ENCODE measurements at places on chromosomes 7 and 10. TPM values are rescaled to one million over a fixed set of nuclear protein-coding genes. Genes with fewer than 3 reads are reported as not detected.

LRIT2 gene
- polyA plus RNA-seq, result not detected

EFCAB10 gene
- polyA plus RNA-seq, result 2.2 TPM

OR2F1 gene
- 0.18 TPM for polyA plus RNA-seq

DEPP1 gene
- polyA plus RNA-seq, result 9.8 TPM

BICC1 gene
- polyA plus RNA-seq, result 70.8 TPM

AZGP1 gene
- polyA plus RNA-seq, result 56.0 TPM

TUBB8 gene
- polyA plus RNA-seq, result 1.3 TPM

NRAP gene
- polyA plus RNA-seq, result not detected

ZNF365 gene
- 0.50 TPM for polyA plus RNA-seq

CAMK1D gene
- 10.8 TPM for polyA plus RNA-seq

AKR1D1 gene
- 0.20 TPM for polyA plus RNA-seq

CTBP2 gene
- polyA plus RNA-seq, result 93.0 TPM

TRIL gene
- polyA plus RNA-seq, result 53.4 TPM

SNX10 gene
- polyA plus RNA-seq, result 18.9 TPM

NOS3 gene
- 14.4 TPM for polyA plus RNA-seq

CREB5 gene
- polyA plus RNA-seq, result 15.8 TPM
